ENCODE measurements at places on chromosomes 7 and 10.
A peak's percentile ranks its signal among the peaks of the same experiment; 100 is the strongest.

GRCh38 chr10:110843031-110843430, 28.7 kb upstream of the PDCD4 start:
- DNase-seq, result no peak

GRCh38 chr10:102645741-102646609, 1.7 kb downstream of the TRIM8 start:
- peak; percentile 96 for DNase-seq

- no peak for DNase-seq
These were observed 21.8 kb downstream of the STAM start for GRCh38 chr10:17665747-17666146.

GRCh38 chr7:132138817-132139216, 437.5 kb downstream of the PLXNA4 start:
- DNase-seq, result peak; percentile 4

- no peak for DNase-seq
These were observed 96.5 kb downstream of the DNAH11 start for GRCh38 chr7:21639206-21639868.

DNA sequence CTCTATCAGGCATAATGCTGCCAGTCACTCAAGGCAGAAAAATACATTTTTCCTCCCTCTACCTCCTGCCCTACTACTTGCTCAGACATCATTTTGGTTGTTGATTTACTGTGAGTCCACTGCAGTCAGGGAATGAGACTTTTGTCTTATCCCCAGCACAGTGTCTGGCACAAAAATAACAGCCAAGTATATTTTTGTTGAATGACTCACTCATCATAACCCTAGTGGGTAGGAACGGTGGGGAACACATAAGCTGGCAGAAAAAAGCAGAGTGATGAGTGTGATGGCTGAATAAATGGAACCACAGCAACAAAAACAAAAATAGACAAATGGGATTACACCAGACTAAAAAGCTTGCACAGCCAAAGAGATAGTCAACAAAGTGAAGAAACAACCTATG, 65.8 kb upstream of the LAMB4 start:
- no peak for DNase-seq

DNA sequence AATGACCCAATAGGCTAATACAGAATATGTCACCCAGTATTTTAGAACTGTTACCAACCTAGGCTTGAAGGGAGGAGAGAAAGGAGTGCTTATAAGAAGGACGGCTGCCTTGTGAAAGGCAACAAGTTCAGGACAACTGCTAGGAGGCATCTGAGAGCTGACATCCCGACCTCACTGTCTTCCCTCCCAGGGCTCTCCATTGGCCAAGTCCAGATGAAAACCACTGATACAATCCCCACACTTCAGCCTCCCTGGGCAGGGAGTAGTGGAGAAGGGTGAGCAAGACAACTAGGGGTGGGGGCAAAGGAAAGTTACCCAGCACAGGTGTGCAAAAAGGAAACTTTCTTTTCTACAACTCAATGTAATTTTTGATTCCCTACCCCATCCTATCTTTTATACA, 29.5 kb upstream of the TMEM273 start:
- DNase-seq, result no peak
